Activated CD4-positive, alpha-beta T cell treated with anti-CD3 and anti-CD28 coated beads, Interleukin-2, amount 50 U/mL, for 48 hours (primary cell): ENCODE measurements at places on chromosomes 13 and 19.

GRCh38 chr13:22883956-22884355 lies 296.8 kb upstream of the SGCG start:
- DNase-seq, result no peak

DNA sequence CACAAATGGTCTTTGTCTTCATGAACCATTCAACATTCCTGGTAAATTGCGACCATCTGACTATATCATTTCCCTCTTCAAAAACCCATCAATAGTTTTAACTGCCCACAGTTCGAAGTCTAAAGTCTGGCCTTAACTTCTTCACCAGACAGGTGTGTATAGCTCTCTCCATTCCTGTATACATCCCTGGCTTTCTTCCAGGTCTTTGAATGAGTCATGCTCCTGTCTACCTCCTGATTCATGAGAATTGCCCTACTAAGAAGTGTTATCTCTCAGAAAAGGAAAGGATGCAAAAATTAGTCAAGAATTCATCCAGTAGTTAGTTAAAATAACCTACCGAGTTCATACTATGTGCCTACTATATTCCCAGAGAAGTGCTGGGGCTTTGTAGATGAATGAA lies 225.0 kb downstream of the TBC1D4 start:
- DNase-seq, result no peak

DNA sequence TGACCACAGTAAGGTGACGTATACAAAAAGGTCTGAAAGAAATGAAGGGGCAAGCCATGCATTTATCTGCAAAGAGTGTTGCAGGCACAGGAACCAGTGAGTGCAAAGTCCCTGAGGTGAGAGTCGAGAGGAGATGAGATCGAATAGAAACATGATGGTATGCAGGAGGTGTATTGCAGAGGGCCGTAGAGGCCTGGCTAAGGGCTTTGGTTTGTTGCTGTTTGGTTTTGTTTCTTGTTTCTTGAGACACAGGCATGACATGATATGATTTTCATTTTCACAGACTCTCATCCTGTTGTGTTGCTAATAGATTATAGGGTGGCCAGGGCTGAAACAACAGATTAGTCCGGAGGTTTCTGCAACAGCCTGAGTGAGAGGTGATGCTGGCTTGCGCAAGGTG lies 80.4 kb downstream of the HSPH1 start:
- DNase-seq, result no peak

DNA sequence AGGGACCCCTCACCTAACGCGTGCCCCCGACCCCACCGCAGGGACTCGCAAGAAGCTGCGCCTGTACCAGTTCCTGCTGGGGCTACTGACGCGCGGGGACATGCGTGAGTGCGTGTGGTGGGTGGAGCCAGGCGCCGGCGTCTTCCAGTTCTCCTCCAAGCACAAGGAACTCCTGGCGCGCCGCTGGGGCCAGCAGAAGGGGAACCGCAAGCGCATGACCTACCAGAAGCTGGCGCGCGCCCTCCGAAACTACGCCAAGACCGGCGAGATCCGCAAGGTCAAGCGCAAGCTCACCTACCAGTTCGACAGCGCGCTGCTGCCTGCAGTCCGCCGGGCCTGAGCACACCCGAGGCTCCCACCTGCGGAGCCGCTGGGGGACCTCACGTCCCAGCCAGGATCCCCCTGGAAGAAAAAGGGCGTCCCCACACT lies 4.7 kb upstream of the MYBPC2 start:
- DNase-seq, result peak; percentile 58

DNA sequence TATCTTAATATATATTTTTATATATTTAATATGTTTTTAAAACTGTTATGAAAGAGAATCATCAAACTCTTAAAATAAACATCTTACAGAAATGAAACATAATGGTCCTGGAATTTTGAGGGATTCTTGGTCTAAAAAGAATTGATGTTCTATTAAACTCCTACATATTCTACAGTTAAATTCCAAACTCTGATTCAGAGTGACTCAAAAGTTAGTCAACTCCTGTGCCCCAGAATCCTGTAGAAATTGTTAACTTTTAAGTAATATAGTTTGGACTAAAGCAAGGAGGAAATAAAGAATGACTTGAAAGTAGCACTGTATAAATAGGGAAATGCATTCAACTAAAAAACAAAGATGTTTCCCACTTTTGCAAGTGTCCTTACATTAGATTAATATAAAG lies 47.7 kb downstream of the FNDC3A start:
- DNase-seq, result no peak

GRCh38 chr13:25372284-25373081 lies 709 bp downstream of the ATP8A2 start:
- DNase-seq, result no peak

- DNase-seq, result no peak
Measured at GRCh38 chr19:4660181-4660791, 9.9 kb downstream of the MYDGF start.

DNA sequence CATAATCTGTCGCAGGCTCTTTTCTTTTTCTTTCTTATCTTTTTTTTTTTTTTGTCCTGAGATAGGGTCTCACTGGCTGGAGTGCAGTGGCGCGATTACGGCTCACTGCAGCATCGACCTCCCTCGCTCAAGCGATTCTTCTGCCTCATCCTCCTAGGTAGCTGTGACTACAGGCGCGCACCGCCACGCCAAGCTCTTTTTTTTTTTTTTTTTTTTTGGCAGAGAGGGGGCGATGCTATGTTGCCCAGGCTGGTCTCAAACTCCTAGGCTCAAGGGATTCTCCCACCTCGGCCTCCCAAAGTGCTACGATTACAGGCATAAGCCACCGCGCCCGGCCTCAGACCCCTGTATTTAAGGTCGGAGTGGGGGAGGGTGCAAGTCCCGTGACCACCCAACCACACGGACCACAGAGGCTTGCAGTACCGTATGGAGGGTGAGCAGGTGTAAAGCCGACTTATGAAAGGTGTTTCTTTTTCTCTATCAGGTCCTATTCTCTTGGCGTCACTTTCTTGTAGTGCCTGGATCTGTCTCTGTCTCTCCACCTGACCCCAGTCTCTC lies 2.0 kb downstream of the PHLDB3 start:
- DNase-seq, result no peak

DNA sequence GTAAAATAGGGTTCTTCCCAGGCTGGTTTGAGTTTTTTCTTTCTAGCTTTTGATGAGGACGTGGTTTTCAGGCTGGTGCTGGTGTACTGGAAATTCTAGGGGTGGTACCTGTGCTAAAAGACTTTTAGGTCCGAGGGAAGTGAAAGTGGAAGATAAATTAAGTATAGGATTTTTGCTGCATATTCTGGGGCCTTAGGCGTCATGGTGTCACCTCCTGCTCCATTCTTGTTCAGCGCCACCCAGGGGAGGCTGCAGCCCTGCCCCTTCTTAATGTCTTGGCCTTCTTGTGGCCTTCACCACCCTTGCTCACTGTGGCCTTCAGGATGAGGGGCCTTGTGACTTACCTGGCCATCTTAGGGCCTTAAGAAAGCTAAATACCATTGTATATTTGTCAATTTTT lies 12.4 kb downstream of the ZNF552 start:
- DNase-seq, result no peak

DNA sequence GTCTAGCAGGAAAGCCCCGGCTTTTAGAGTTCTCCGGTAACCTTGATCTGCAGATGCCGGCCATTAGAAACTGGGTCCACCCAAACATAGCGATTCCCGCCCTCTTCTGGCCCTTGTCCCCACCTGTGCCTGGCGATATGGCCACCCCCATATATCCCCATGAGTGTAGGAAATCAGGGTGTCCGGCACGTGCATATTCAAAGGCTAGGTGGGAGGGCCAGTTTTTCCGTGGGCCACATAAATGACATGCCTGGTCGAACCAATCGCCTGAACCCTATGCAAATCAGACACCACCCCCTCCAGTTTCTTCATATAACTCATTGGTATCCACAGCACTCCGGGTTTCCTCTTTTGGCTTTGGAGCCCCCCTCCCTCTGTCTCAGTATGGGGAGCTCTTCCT lies 37.4 kb downstream of the ERICH4 start:
- DNase-seq, result no peak

DNA sequence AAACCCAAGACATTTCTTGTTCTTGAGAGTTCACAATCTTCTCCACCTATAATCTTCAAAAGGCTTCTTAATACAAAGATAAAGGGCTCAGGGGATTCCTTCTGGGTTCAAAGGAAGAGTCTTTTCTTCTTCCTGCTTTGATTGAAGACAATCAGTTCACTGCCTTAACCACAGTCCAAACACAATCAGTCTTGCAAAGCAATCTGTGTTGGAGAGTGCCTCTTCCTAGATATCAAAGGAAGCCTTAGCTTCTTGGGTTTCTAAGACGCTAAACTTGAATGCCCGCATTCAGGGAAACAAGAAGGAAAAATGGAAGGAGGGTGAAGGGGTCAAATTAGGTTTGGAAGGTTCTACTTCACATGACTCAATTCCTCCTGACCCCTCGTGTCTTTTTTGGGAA lies 27.2 kb downstream of the RANBP3 start:
- no peak for DNase-seq

DNA sequence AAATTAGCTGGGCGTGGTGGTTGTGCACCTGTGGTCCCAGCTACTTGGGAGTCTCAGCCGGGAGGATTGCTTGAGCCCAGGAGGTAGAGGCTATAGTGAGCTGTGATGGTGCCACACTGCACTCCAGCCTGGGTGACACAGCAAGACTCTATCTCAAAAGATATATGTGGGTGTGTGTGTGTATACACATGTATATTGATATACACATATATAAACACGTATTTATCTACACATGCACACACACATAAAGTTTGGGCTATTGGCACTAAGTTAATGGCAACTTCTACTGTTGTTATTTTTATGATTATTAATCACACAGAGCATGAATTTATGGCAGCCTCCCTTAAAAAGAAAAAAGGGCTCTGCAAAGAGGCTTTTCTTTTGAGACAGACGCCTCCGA lies 27.1 kb upstream of the ABCC4 start:
- DNase-seq, result no peak

DNA sequence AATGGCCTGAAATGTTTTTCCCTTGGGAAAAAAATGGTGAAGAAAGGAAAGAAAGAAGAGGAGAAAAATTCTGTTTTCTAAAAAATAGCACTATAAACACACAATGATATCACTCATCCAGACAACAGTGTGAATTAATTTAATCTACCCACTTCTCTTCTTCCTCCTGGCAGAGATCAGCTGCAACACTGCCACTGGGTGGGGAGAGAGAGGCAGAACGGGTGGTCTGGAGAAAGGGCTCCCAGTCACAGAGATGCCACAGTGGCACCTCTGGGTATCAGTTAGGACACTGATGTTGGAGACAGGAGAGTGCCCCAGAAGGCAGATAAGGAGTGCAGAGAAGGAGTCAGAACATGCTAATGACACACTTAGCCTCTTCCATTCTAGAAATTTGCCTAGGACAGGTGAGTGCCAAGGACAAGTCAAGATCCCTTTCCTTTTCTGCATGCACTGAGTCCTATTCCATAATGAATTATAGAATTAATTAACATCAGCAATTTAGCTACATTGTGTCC lies 168.6 kb downstream of the SUCLA2 start:
- no peak for DNase-seq

DNA sequence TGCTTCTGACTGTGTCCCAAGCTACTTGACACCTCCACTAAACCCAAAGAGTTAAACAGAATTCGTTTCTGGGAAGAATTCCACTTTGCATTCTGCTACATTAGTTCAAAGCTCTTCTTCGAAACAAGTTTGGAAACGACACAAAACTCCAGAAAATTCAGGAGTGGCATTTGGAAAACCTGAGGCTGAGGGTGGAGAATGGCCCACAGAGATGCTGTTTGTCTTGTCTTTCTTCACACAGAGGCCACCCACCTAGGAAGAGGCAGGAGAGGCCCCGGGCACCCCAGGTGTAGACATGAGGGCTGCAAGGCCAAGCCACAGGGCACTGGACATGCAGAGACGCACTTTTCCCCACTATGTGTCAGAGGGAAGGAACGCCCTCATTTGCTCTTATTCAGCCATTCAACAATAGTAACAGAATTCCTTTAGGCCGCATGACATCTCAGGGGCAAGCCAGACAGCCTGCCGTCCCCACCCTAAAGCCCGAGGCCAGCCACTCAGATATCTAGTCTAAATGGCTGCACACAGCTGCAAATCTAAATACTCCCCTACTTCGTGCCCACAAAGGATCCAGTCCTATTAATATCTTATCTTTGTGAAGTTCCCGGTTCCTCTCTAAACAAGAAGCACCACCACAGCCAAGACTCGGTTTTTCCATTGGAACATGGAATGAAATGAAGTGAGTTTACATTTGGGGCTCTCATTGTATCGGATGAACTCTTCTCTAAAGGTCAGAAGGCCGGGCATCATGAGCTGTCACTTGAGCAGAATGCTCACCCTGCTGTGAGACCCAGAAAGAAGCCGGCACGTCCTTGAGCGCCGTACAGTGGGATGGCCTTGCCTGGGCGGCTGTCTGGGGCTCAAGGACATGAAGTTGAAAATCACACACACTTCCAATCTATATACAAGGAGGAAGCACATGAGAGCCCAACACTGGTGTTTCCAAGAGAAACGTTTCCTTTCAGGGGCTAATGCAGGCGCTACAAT lies 19.8 kb downstream of the COL4A1 start:
- no peak for DNase-seq

DNA sequence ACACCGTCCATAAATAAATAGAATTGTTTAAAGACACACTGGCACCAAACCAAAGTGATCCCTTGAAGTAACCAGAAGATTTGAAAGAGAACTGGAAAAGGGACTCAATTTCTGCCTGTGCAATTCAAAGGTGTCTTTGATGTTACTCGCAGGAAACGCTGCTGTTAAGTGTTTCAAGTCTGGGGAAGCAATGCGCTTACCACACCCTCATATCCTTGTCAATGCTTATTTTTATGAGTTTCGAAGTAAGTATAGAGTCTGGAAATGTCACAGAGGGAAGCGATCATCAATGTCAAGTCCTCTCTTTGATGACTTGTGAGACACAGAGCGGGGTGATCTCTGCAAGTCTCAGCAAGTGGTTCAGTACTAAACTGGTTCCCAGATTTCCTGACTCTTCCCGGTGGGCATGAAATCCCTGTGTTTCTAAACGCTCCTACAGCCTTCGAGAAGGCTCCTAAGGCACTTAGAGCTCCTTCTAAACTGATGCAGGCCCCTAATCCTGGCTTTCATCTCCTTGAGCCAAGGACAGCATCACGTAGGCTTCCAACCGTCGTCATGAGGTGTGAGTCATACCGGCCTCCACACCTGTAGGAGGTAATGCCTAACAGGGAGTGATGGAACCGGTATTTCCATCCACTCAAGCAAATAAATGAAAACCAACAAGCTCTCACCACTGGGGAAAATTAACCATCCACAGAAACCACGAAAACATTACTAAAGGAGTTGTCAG lies 22.8 kb downstream of the SYDE1 start:
- peak; percentile 47 for DNase-seq
